ENCODE measurements at places on chromosomes 2 and 18. TPM values are rescaled to one million over a fixed set of nuclear protein-coding genes. Genes with fewer than 3 reads are reported as not detected.

The DYNC2LI1 gene
- polyA plus RNA-seq: 5.7 TPM

The NMUR1 gene
- 34.6 TPM for polyA plus RNA-seq

The RTP5 gene
- not detected for polyA plus RNA-seq

The ACVR1C gene
- polyA plus RNA-seq: not detected

The REG3A gene
- polyA plus RNA-seq: not detected

DNA sequence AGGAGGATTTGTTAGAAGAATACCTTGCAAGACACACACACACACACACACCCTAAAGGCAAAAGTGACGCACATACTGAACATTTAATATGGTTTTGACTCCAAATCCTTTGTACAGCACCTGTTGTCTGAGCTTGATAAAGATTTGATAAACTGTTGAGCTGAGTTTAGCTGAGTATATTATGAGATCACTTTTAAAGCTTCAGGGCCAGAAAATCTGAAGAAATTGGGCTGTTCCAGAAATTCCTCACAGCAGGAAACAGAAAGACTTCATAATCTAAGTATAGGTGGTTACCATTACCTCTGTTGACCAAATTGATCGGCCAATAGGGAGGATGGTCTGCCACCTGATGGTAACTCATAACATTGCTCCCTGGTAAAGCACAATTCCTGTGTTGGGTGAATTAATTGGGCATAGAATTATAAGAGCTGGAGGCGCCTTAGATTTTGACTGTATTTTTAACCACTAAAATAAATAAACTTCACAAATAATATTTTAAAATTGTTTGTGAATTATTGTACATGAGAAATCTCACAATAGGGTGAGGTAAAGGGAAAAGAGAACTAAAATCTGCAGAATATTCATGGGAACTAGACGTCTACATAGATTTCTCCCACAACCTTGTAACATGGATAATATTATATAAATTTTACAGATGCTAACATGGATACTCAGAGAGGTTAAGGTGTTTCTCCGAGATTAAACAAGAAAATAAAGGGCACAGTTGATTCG lies 21.8 kb upstream of the RPIA start:
- H3K4me1 ChIP-seq: no peaks in the 10 kb centered on the region
- peak; percentile 28 for DNase-seq
- no peak overlapping the region for H3K4me3 ChIP-seq
- H3K27ac ChIP-seq: no peak overlapping the region
- peaks cover 6% of the 10 kb centered on the region for H3K27me3 ChIP-seq
- no peaks in the 10 kb centered on the region for H3K36me3 ChIP-seq

- H3K27me3 ChIP-seq: peaks cover 3% of the 10 kb centered on the region
- no peaks in the 10 kb centered on the region for H3K4me1 ChIP-seq
- no peak overlapping the region for H3K4me3 ChIP-seq
- H3K36me3 ChIP-seq: no peaks in the 10 kb centered on the region
- no peak for DNase-seq
- no peak overlapping the region for H3K27ac ChIP-seq
Measured at GRCh38 chr18:55404832-55405465, 183.0 kb downstream of the TCF4 start.

- no peak overlapping the region for H3K4me3 ChIP-seq
- DNase-seq: no peak
- H3K27me3 ChIP-seq: no peaks in the 10 kb centered on the region
- no peaks in the 10 kb centered on the region for H3K4me1 ChIP-seq
- no peaks in the 10 kb centered on the region for H3K36me3 ChIP-seq
Measured at GRCh38 chr18:27964811-27965210, 212.1 kb downstream of the CDH2 start.

DNA sequence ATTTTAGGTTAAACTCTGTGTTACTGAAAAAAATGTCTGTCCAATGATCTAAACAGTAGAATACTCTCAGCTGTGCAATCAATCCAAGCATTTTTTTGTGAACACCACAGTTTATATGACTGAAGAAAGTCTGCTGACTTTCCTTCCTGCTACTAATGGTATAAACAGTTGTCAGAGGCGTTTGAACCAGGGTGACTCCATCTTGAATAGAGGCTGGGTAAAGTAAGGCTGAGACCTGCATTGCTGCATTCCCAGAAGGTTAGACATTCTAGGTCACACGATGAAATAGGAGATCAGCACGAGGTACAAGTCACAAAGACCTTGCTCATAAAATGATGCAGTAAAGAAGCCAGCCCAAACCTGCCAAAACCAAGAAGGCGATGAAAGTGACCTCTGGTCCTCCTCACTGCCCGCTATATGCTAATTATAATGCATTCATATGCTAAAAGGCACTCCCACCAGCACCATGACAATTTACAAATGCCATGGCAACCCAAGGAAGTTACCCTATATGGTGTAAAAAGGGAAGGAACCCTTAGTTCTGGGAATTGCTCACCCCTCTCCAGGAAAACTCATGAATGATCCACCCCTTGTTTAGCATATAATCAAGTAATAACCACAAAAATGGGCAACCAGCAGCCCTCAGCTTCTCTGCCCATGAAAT lies 31.3 kb downstream of the POU3F3 start:
- H3K27ac ChIP-seq: no peak overlapping the region
- H3K4me1 ChIP-seq: peaks cover 19% of the 10 kb centered on the region
- no peak for DNase-seq
- H3K27me3 ChIP-seq: peaks cover 9% of the 10 kb centered on the region

- DNase-seq: no peak
- peak overlapping the region; percentile 65 for H3K27ac ChIP-seq
- peaks cover 25% of the 10 kb centered on the region for H3K4me1 ChIP-seq
- H3K4me3 ChIP-seq: no peak overlapping the region
Measured at GRCh38 chr18:11857177-11857887, 6.1 kb downstream of the CHMP1B start.

- H3K4me3 ChIP-seq: no peak overlapping the region
- no peak for DNase-seq
- H3K36me3 ChIP-seq: no peaks in the 10 kb centered on the region
- H3K4me1 ChIP-seq: peaks cover 4% of the 10 kb centered on the region
Measured at GRCh38 chr2:150126839-150127238, 360.6 kb downstream of the RND3 start.

- DNase-seq: no peak
- no peaks in the 10 kb centered on the region for H3K36me3 ChIP-seq
- no peaks in the 10 kb centered on the region for H3K4me1 ChIP-seq
- H3K27ac ChIP-seq: no peak overlapping the region
Measured at GRCh38 chr18:24170360-24170759, 31.5 kb downstream of the CABYR start.

All from immature natural killer cell (primary cell).